Nucleus accumbens (tissue), 56 donors: ENCODE measurements at places on chromosomes 2 and 18.
A peak's percentile ranks its signal among the peaks of the same experiment; 100 is the strongest.

- no peak for DNase-seq
These were observed 1.6 kb downstream of the EHD3 start for GRCh38 chr2:31235504-31235902.

DNA sequence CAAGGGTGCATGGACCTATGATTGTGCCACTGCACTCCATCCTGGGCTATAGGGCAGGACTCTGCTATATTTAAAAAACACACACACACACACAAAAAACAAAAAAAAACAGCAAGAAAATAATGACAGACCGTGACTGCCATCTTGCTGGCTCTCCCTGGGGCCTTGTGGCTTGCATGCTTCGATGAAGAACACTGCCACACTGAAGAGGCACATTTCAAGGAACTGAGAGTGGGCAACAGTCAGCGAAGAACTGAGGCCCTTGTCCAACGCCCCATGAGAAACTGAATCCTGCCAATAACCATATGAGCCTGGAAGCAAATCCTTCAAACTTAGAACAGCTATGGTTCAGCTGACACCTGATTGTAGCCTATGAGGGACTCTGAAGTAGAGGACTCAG lies 158.1 kb downstream of the CCBE1 start:
- no peak for DNase-seq

DNA sequence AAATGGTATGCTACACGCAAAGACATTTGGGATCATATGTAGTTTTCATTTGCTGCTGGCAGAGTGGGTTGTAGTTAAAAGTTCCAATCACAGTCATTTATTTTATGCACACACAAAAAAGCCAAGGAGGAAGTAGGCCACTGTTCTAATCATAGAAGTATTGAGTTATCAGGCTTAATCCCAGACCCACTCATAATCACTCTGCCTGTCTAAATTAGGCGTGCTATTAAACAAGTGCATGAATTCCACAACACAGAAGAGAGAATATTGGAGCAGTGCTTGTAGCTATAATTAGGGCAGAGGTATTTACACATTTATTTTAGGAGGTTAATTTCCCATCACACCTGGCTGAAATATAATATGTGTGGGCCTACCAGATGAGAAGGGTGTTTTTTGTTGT lies 65.7 kb upstream of the FIGN start:
- DNase-seq, result no peak

DNA sequence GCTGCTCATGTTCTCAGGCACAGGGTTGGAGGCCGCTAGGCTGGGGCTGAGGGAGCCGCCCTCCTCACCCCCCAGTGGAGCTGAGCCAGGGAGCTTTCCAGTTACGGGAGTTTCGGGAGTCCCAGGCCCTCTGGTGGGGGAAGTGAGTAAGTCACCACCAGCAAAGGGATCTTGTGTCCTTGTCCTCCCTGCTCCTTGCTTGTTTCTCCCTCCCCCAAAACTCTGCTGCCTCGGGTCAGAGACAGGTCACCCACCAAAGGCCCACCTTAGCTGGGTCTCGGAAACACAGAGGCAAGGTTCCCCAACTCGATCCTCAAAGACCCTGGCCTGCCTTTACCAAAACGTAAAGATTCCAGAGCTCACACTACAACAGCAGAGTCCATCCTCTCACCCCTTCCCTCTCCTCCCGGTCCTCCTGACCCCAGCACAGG lies 60.5 kb upstream of the POMC start:
- peak; percentile 66 for DNase-seq

- DNase-seq, result no peak
These were observed 2.3 kb upstream of the GCC2 start for GRCh38 chr2:108446703-108447102.

DNA sequence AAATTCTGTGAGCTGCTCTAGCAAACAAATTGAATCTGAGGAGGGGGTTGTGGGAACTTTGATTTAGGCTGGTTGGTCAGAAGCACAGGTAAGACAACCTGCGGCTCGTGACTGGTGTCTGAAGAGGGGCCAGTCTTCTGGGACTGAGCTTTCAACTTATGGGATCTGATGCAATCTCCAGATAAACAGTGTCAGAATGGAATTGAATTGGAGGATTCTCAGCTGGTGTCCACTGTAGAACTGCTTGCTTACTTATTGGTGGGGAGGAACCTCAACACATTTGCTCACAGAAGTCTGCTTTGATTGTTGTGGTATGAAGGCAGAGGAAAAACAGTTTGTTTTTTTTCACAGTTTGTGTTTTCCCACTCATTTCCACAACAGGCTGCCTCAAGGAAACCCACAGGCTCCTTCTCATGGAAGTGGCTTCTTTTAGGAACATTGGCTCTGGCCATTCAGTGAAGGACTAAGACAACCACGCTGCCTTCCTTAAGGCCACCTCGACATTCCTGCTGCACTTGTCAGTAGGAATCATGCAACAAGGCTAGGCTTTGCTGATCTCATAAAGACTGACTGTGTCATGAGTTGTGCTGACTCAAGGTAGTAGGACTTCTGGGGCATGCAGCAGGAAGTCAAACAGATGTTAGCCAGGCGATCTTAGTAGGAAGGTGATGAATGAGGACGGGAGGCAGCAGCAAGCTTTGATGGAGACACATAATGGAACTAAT lies 104.7 kb downstream of the TSN start:
- DNase-seq, result no peak

- peak; percentile 7 for DNase-seq
These were observed 41.9 kb downstream of the ITGB6 start for GRCh38 chr2:160157861-160158829.

- DNase-seq, result no peak
These were observed 295.1 kb downstream of the ASXL3 start for GRCh38 chr18:33873112-33873511.

DNA sequence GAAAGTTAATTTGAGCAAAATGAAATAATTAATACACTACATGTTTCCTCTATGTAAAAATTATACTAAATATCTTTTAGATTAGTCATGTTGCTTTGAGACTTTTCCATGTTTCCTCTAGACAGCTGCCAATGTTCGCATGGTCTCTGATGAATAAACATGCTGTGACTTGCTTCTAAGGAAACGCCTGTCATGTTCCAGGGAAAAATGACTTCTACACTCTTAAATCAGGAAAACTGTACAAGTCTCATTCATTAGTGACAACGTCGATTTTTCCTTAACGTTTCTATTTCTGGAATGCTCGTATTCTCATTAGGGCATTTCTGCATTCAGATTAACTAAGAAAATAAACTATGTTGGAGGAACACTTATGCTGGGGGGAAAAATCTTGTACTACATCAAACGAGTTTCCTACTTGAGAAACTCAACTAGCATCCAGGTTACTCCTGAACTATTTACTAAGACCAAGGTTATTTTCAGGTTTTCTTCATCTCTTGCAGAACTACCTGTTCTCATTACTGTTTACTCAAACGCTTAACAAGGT lies 1.6 kb downstream of the COBLL1 start:
- DNase-seq, result no peak

GRCh38 chr2:191166756-191167445 lies 16.1 kb upstream of the STAT4 start:
- DNase-seq, result no peak

DNA sequence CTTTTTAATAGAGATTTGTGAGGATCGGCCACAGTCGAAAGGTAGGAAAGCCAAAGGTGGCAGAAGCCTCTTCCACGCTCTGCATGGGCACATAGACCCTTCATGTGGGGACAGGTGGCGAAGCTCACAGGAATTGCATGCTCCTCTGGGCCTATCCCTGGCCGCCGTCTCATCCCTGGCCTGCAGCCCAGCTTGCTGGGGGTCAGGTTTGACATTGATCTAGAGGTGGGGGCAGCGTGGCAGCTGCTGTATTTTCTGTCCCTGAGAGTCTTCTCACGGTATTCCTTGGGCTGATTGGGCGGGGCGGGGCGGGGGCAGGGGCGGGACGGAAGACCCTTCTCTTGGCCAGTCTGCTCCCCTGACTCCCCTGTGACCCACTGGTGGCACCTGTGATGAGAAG lies 48.9 kb downstream of the STK25 start:
- no peak for DNase-seq

- DNase-seq, result no peak
These were observed 76.3 kb upstream of the GALNT5 start for GRCh38 chr2:157181234-157181633.

- DNase-seq, result no peak
These were observed 61.3 kb downstream of the PMAIP1 start for GRCh38 chr18:59961070-59961469.

DNA sequence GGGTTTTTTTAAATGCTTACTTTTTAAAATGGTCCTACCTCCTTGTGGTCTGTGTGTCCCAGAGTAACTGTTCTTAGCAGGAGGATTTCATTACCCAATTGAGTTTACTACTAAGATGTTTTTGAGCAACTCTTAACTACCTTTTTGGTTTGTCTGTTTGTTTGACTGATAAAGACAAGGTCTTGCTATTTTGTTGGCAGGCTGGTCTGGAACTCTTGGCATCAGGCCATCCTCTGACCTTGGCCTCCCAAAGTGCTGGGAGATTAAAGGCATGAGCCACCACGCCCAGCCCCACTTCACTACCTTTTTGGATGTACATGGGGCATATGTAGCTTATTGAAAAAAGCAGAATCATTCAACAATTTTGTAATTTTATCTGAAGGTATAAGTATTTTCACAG lies 14.9 kb downstream of the MRPS9 start:
- DNase-seq, result no peak

DNA sequence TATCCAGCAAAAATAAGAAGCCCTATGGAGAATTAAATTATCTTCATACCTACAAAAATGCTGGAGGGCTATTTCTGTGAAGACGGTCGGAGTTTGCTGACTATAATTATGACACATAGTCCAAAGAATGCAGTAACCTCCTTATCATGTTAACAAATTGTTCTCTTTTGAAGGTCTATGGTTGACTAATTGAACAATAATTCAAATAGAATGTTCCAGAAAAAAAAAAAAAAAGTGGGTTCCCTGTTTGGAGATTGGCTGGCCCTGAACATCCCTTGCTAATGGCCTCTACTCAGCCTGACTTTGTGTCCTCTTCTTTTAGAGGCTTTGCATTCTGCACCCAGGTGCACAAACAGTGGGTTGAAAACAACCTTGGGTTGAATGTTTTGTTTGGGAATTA lies 82.8 kb upstream of the CCBE1 start:
- DNase-seq, result no peak

GRCh38 chr2:213079756-213080155 lies 71.7 kb downstream of the IKZF2 start:
- no peak for DNase-seq

DNA sequence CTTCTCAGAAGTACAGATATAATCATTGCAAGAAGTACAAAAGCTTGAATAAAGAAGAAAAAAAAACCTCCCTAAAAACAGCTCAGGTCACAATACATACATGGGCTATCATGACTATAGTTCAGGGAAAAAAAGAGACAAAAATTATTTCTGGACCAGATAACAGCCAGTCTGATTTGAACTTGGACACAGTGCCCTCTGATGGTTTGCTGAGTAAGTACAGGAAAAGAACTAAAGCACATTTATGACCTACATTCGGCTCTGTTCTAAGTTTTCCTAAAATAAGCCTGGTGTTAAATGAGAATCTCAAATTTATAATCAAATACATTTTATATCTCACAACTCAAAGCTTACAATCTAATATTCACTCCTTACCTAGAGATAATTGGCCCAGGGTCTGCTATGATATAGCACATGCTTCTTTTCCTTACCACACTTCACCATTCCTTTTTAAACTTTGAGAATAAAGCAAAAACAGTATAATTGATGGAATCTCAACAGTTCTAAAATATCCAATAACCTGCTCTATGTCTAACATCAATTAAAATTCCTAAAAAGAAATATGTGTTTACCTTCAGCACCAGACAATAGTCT lies 81.1 kb downstream of the RAPH1 start:
- DNase-seq, result no peak

DNA sequence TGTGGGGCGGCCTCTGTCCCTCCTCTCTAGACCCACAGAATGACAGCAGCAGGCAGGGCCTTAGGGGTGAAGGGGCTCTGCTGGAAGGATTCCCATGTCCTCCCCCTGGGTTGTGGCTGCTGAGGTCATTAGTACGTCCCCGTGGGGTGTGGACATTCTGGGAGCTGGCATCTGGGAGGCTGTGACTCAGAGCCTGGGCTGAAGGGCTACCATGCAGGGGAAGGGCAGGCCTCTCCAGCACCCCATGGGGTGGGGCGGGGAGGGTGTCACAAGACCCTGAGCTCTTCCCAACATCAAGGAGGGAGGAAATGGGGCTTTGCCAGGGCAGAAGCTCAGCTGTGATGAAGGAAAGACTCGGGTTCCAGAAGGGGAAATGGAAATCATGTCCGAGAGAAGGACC lies 105.8 kb upstream of the SMAD2 start:
- DNase-seq, result no peak

DNA sequence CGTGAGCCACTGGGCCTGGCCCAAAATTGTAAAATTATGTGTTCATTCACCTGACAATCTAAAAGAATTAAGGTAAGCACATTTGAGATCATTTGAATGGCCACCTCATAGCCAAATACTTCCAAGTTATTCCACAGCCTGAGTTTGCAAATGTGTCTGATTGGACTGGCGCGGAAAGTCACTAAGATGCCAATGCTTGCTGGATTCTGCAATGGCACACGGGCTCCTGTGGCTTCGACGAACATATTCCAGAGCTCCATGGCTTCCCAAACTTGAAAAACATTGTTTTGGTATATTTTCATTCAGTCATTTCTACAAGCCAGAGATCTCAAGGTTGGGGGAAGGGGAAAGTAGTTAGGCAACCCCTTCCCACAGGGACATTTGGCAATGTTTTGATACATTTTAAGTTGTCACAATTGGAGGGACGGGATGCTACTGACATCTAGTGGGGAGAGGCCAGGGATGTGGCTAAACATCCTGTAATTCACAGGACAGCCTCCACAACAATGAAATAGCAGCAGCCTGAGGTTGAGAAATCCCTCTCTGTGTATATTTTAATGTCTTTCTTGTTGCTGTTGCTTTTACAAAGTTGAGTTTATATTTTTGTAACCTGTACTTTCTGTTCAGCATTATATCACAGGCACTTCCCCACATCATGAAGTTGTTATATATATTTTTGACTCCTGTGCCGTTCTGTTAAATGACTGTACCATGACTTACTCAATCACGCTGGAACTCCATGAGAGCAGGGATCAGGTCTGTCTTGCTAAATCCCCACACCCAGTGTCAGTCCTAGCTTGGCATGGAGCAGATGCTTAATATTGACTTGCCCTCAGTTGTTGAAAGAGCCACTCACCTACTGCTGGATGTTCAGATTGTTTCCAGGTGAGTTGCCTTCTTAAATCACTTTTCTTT lies 56.9 kb downstream of the COL4A4 start:
- DNase-seq, result peak; percentile 1

- DNase-seq, result no peak
These were observed 21.2 kb upstream of the SLC14A1 start for GRCh38 chr18:45702708-45703265.
